ENCODE measurements at places on chromosomes 16 and 17.

DNA sequence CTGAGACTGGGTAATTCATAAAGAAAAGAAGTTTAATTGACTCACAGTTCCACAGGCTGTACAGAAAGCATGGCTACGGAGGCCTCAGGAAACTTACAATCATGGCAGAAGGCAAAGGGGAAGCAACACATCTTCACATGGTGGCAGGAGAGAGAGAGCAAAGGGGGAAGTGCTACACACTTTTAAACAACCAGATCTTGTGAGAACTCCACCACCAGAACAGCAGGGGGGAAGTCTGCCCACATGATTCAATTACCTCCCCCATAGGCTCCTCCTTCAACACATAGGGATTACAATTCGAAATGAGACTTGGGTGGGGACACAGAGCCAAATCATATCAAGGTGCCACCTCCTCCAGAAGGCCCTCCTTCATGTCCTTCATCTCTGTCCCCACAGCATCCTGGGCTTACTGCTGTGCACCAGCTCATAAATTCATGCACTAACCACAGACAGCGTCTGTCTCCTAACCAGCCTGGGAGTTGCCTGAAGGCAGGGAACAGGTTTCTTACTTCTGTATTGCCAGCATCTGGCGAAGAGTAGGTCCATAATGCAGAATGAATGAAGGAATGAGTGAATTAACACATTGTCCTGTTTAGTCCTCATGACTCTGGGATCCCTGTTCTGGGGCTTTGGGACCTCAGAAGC lies 74.4 kb downstream of the WSB1 start:
- no peak for DNase-seq

GRCh38 chr16:24988129-24988518 lies 27.0 kb downstream of the ARHGAP17 start:
- DNase-seq: no peak

GRCh38 chr17:43759836-43760235 lies 1.2 kb upstream of the SOST start:
- DNase-seq: no peak

- DNase-seq: no peak
These were observed 24.9 kb downstream of the B9D1 start for GRCh38 chr17:19337712-19338023.
